ENCODE measurements at places on chromosomes 2 and 18.
A peak's percentile ranks its signal among the peaks of the same experiment; 100 is the strongest.

GRCh38 chr2:143954186-143954585 lies 565.7 kb downstream of the ZEB2 start:
- DNase-seq: no peak

- no peak for DNase-seq
Observed at GRCh38 chr2:201532686-201533304, 81.3 kb downstream of the STRADB start.

DNA sequence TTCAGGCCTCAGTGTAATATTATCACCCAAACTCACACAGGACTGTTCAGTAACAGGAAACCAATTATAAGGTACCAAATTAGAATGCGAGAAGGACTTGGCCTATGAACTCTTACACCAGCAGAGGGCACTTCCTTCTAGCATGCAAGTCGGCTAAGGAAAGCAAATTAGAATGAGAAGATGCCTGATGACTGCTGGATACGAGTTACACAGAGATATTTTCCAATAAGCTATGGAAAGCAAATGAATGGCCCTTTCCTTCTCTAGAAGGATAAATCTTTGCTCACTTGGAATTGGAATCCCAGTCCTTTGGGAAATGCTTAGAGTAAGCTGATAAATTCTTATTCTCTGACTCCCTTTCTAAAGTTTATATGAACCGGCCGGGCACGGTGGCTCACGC lies 109.8 kb downstream of the AP1S3 start:
- DNase-seq: peak; percentile 47

- DNase-seq: no peak
Observed at GRCh38 chr18:24490539-24490938, 30.1 kb downstream of the HRH4 start.

DNA sequence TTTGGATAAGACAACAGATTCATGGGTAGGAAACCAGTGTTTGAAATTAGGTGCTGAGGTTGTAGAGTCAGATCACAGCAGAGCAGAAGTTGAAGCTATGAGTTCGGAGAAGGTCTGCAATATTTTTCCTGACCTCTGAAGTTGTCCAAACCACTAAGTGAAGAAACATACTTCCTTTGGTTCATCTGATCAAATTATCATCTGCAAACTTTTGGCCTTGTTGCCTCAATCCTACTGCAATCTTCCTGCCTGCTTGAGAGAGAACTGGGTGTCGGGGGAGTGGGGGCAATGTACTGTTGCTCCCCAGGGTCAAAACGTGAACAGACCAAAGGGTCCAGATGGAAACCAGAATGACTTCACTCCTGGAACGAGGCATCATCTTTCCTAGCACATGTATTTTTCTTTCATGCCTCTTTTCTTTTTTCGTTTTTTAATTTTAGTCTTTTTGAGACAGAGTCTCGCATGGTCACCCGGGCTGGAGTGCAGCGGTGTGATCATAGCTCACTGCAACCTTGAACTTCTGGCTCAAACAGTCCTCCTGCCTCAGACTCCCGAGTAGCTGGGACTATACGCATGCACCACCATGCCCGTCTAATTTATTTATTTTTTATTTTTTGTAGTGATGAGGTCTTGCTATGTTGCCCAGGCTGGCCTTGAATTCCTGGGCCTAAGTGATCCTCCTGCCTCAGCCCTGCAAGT lies 42.7 kb downstream of the RAB31 start:
- no peak for DNase-seq

- DNase-seq: no peak
Observed at GRCh38 chr2:3547915-3548314, 10.2 kb downstream of the RNASEH1 start.

DNA sequence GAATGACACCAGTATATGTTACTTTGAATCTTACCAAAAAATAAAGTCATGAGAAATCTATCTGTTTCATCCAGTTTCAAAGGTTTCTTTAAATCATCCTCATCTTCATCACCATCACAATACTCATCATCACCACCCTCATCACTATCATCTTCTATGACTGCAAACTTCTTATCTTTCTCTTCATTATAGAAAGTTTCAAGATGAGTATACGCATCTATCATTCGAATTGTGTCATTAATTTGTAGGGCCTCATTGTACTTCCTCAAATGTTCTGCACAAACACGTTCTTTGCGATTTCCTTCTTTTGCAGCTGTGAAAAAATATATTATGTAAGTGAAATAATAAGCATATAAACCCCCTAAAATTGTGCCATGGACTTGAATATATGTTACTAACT lies 34.1 kb upstream of the FAP start:
- no peak for DNase-seq

GRCh38 chr2:121890041-121890440 lies 134.6 kb downstream of the TSN start:
- DNase-seq: no peak

DNA sequence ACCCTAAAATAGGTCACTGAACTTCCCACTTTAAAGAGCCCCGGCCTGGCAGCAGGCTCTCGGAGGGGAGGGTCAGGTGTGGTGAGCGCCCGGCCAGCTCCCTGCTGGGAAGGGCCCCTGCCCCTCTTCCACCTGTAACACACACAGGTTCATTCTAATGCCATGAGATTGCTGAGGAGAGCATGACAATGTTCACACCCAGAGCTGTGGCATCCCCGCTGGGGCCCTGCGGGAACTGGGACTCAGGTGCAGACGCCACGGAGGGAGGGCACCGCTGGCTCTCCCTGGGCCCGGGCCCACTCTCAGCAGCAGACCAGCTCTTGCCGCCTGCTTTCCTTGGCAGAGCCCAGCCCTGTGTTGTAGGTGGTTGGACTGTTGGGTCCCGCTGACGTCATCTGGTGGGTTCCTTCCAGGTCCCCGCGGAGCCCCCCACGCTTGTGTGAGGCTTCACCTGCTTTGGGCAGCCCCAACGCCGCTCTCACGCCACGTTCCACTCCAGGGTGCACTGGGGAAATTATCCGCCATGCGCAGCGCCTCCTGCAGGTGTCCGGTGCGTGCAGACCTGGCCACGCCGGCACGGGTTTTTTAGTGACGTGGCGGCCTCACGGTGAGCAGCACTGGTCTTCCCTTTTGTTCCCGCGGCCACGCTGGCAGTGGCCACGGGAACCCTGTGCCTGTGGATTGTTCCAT lies 50.4 kb upstream of the KCNG2 start:
- DNase-seq: no peak

- DNase-seq: no peak
Observed at GRCh38 chr2:37984176-37984575, 59.1 kb downstream of the RMDN2 start.

DNA sequence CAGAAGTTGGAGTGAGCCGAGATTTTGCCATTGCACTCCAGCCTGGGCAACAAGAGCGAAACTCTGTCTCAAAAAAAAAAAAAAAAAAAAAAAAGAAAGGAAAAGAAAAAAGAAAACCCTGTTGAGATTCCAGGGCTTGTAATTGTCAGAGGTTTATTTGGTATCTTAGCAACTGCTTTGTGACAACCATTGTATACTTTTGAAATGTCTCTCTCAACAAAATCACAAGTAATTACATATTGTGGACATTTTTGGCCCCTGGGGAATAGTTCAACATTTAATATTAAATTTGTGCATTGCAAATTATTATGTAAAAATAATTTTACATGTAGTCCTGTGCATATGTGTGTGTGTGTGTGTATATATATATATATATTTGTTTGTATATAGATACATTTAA lies 270.8 kb downstream of the GALNT13 start:
- DNase-seq: no peak

DNA sequence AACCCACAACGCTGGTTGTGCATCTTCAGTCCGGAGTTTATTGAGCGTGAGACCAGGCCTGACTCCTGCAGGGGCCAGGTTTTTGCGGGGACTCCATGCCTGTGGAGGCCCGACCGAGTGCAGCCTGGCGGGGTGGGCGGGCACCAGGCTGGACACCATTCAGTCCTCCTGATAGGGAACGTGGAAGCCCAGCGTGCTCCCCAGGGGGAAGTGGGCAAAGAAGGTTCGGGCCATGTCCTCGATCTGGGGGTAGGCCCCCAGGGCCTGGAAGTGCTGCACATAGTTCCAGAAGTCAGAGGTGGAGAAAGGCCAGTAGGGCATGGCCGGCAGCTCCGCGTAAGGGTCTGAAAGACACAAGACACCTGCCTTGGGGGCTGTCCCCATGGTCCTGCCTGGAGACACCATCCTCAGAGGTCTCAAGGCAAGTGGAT lies 1.4 kb downstream of the OTOS start:
- no peak for DNase-seq

- DNase-seq: no peak
Observed at GRCh38 chr2:158131919-158132566, 30.4 kb downstream of the UPP2 start.

- DNase-seq: no peak
Observed at GRCh38 chr2:118031566-118031965, 17.7 kb upstream of the CCDC93 start.

DNA sequence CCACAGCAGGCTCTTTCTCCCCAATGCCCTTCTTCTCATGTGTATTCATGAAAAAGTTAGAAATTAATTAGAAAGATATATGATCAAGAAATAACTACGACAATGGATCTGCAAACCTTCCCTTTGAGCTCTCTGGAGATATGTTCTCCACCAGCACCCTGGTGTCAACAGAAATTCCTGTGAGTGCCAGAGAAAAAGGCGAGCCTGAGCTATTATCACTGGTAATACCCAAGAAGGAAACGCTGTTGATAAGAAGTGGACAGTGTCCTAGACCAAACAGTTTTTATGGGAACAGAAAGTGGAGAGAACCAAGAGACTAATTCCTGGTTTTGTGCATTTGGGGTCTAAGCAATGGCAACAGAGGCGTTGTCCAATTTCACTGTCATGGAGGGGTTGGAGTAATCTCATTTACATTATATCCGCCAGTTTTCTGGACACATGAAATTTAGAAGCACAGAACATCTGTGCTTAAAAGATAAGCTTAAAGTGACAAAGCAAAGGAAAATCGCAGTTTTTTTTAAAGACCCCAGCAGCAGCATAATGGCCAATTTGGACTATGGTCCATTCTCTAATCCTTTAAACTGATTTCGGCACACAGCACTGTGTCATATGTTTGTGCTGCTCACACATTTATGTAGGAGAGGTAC lies 47.2 kb upstream of the CDC42EP3 start:
- no peak for DNase-seq

DNA sequence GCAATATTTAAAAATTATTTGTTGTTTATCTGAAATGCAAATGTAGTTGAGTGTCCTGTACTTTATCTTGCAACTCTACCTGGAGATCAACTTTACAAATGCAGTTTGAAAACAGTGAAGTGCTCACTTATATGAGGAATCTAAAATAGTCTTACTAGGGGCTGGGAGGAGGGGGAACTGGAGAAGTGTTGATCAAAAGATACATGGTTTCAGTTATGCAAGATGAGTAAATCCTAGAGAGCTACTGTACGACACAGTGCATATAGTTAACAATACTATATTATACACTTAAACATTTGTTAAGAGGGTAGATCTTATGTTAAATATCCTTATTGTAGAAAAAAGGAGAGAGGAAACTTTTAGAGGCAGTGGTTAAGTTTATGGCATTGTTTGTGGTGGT lies 241.9 kb downstream of the BCL11A start:
- DNase-seq: no peak

- DNase-seq: no peak
Observed at GRCh38 chr2:71749671-71750101, 296.3 kb downstream of the DYSF start.

DNA sequence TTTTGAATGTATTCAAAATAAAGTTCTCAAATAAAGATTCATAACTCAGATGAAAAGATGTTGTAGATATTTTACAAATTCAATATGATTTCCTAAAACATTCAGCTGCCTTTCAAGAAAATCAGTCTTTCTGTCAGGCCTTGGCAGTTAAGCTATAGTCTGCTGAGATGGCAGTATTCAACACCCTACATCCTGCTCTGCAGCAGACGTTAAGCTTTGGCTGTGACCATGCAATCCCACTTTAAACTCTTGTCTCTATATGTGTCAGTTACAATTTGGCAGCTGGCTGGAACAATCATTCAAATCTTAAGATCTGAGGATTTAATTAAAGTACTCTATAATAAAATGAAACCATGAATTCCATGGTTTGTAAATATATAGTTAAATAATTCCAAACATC lies 567.3 kb upstream of the ZNF804A start:
- no peak for DNase-seq

GRCh38 chr18:60935041-60935910 lies 398.0 kb upstream of the CDH20 start:
- DNase-seq: no peak

DNA sequence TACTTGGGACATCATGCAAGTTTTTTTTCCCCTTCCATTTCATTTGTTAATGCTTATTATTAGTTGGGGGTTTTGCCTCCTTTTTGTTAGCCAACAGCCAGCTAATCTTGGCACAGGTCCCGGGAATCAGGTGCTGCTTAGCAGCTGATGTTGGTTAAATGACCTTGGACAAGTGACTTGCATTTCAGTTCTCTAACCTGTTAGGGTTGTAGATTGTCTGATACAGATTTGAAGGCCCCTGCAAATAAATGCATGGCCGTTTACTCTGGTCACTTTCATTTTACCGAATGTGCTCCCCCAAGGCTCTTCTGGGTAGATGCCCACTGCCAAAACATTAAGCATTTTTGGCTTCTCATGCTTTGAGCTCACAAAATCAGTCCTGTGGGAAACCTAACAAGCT lies 120.9 kb downstream of the SPTBN1 start:
- DNase-seq: no peak

DNA sequence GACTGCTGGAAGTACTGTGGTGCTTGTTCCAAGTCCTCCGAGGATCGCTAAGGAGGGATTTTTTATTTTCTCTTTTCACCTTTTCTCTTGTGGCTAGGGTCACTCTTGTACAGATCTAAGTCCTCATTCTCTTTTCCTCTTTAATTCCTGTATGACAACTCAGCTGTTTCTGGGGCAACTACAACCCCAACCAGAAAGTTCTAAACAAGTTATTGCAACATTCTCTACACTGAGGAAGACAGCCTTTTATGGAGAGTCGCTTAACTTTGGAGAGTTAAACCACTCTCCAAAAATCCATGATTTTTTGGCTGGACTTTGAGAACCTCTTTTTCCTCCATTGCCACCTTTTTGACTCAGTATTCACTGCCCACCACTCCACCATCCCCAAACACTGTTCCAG lies 74.0 kb upstream of the SESTD1 start:
- no peak for DNase-seq

DNA sequence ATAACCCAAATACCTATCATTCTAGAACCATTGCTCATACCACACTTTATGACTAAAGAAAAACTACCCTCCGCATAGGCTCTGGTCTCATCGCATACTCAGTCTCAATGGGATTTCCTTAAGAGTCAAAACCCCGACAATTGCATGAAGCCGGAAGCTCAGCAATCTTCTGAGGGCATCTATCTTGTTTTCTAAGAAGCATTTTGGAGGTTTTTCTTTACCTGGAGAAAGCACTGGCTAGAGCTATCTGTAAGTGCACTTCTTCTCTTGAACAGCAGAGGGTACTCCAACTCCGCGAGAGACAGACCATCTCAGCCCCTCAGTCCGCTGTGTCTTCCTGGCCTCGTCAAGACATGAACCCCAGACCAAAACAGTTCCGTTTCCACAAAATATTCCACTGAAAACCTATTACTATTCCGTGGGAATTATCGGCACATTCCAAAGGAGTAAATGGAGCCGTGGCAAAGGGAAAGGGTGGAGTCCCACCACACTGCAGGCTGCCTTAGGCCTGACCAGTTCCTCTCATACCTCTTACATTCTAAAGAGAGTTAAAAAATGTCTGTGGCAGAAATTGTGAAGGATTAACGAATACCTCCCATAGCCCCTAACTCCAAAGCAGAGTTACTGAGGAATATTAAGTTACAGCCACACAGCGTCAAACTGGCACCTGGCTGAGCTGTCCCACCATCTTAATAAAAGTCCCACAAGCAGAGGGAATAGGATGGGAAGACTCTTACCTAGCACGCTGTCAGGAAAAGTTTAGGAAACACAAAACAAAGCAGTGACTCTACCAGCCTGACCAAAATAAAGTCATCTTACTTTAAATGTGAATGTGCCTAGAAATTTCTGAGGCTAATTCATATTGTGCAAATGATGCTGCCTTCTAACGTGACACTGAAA lies 325.6 kb upstream of the VRK2 start:
- DNase-seq: peak; percentile 8
